ENCODE measurements at places on chromosomes 5 and 9.

DNA sequence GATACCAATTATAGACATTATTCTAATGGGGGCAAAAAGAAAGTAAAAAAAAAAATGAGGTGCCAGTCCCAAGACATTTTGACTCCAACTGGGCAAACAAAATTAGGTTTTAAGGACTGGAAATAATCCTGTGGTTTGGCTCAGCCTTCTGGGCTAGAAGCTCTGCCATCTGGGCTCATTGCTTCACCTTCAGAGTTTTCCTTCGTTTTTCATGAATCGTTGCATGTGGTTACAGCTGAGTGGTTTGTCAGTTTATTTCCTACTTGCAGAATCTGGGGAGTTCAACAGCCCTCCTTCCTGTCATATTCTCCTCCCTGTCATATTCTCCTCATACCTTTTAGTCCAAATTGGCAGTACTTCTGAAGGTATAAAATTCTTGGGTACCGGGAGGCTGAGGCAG is 12.0 kb downstream of the UGT3A2 start:
- DNase-seq: no peak

DNA sequence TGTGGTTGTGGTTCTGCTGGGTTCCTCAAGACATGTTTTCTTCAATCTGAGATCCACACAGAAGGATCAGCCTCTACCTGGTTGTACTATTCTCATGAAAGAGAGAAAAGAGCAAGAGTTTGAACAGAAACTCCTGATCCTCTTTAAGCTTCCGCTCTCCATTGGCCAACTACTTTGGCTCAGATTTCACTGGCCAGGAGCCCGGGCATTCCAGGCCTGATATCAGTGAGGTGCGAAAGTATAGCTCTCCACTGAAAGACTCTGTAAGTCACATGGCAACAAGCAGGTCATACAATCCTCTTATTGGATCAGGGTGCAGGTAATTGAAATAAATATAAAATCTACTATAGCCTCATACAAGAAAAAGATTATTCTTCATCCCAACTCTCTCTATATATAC is 920.5 kb downstream of the TLE4 start:
- DNase-seq: no peak

DNA sequence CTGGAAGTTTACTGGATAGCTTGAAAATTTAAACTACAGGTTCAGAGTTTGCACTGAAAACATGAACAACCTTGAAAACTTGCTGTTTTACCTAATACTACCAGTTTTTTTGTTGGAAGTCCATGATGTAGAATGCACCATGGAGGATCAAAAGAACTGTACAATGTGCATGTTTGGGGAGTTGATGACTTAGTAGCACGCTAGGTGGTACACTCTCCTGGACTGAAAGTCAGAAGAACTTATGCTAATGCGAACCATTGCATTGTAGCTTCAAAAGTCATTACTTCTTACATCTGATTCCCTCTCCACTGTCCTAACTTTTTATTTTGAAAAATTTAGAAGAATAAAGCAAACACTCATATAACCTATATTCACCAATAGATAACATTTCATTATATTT is 211.0 kb downstream of the OSTF1 start:
- DNase-seq: no peak

DNA sequence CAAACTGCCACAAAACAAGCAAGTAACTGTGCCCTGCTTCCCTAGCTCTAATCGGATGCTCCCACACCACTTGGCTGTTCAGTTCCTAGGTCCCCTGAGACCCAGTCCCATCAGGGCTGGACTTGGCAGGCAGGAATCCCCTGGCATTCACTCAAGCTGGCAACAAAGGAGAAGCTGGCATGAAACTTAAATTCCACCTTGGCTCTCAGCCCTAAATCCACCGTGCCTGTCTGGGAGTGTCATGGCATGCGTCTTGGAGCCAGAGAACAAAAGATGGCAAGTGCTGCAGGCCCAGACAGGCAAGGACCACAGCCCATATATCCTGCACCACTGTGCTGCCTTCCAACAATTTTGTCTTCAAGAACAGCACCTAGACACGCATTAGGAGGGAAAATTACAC is 38.2 kb downstream of the ETF1 start:
- no peak for DNase-seq

Measured in cortex of kidney (tissue), 1 donor.